ENCODE measurements at places on chromosomes 5 and 9. TPM values are rescaled to one million over a fixed set of nuclear protein-coding genes. Genes with fewer than 3 reads are reported as not detected.

Gene GBGT1
- 21.3 TPM for total RNA-seq

Gene GRM6
- total RNA-seq: not detected

Gene GFI1B
- not detected for total RNA-seq

Gene CEP72
- total RNA-seq: 2.4 TPM

Gene FOXE1
- not detected for total RNA-seq

Gene CHSY3
- total RNA-seq: 3.0 TPM

Gene DAPK1
- total RNA-seq: 28.2 TPM

Data from dermis microvascular lymphatic vessel endothelial cell (primary cell).